ENCODE measurements at places on chromosomes 12 and 14. TPM values are rescaled to one million over a fixed set of nuclear protein-coding genes. Genes with fewer than 3 reads are reported as not detected.

The AICDA gene
- not detected for total RNA-seq

- DNase-seq = peak; percentile 90
Measured at GRCh38 chr12:6345319-6346091, 3.6 kb upstream of the TNFRSF1A start.

GRCh38 chr12:47124451-47124850, 44.7 kb upstream of the AMIGO2 start:
- no peak for DNase-seq

The PTPRO gene
- total RNA-seq = not detected

- DNase-seq = no peak
Measured at GRCh38 chr12:68263366-68263765, 10.0 kb upstream of the IL22 start.

DNA sequence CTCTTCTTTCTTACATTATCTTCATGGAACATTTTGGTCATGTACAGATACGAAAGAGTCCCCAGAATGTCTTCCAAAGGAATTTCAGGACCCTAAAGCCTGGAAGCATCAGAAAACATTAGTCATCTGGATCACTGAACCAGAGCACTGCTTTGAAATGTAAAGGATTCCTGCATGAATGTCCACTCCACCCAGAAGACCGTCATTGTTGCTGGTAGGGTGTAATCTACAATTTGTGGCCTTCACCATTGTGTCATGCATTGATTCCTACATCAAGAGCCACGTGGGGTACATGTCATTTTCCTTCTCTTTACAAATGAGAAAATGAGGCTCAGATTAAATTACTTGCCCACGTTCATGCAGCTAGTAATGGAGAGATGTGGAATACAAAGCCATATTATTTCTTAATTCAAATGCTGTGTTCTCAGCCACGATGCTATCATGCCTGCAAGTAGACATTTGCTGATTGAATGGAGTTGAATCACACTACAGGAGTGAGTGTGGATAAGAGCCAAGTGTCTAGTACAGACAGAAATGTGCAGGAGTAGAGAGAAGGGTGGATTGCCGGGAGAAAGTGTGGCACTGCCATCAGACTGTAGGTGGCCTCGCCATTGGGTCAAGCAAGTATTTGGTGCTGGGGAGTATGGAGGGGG, 231.2 kb downstream of the C12orf75 start:
- no peak for DNase-seq

DNA sequence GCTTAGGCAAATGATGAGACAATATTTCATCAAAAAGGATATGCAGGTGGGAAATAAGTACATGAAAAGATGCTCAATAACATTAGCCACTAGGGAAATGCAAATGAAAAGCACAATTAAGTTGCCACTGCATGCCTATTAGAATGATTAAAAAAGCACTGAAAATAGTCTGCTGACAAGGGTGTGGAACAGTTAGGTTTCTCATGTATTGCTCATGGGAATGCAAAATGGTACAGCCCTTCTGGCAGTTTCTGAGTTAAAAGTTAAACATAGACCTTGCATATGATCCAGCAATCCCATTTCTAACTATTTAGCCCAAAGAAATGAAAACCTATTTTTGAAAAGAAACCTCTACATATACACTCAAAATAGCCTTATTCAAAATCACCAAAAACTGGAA, 393.0 kb downstream of the BMP4 start:
- DNase-seq = no peak

GRCh38 chr14:34099635-34100034, 148.8 kb upstream of the EGLN3 start:
- DNase-seq = no peak

- no peak for DNase-seq
Measured at GRCh38 chr14:92938235-92938875, 15.4 kb downstream of the CHGA start.

DNA sequence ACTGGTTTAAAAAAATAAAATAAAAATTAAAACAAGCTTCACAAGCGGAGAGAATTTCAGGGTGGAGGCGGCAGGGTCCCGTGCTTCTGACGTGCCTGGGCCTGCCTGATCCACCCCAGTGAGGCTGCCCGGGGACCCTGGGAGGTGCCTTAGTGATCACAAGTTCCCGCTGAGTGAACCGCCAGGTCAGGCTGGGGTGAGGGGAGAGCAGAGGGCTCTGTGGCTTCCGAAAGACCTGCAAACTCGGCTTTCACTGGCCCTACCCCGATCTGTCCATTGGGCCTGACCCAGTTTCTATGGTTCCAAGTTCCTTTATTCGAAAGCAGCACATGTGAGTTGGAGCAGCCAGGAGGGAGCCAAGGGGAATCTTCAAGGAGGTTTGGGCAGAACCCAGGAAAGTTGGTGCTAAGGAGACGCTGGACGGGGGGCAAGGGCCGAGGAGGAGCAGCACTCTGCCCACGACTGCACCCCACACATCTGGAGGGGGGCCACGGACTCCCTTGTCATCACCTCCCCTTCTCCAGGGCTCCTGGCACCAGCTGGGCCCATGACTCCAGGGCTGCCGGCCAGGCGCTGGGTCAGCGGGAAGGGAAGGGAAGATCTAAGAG, 12.9 kb downstream of the MMP14 start:
- DNase-seq = no peak
